COLO829 (cell line): ENCODE measurements at places on chromosomes 4 and X.
A peak's percentile ranks its signal among the peaks of the same experiment; 100 is the strongest.

- no peak for DNase-seq
Observed at GRCh38 chr4:140133576-140133975, 20.4 kb downstream of the MAML3 start.

DNA sequence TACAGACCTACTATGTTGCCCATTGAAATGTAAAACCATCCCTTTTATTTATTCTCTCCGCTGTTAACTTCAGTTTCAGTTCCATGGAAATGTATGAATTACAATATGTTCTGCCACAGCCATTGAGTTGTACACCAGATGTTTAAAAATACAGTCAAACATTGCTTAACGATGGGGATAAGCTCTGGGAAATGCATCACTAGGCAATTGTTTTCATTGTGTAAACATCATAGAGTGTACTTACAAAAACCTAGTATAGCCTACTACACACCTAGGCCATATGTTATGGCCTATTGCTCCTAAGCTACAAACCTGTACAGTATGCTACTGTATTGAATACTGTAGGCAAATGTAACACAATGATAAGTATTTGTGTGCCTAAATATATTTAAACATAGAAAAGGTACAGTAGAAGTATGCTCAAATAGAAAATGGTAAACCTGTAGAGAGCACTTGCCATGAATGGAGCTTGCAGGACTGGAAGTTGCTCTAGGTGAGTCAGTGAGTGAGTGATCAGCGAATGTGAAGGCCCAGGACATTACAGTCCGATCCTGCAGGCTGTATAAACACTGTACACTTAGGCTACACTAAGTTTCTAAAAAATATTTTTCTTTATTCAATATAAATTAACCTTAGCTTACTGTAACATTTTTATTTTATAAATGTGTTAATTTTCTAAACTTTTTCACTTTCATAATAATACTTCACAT, 2.7 kb upstream of the PF4V1 start:
- no peak for DNase-seq

DNA sequence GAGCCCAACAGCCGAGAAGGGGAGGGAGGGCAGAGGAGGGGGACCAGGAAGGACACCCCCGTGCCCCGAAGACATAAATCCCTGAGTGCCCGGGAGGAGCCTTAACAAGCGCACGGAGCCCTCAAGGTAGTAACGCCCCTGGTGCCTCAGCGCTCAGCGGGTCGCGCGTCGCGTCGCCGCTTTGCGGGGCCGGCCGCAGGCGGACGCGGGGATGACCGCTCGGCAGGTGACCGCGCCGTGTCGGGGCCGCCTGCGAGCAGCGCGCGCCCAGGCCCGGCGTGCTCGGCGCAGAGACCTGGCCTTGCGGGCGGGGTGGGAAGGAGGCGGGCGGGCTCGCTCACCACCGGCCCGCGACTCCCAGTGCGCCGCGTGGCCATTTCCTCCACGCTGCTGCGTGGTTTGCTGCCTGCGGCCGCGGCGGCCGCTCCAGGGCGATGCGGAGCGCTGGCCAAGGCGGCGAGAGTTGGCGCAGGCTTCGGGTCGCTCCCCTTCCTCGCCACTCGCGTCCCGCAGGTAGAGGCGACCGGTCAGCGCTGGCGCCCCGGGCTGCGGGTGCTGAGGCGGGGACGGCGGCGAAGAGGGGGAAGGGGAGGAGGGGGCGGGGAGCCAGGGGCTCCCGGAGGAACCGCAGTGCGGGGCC, 632 bp downstream of the CCSER1 start:
- DNase-seq, result no peak

- DNase-seq, result no peak
Observed at GRCh38 chr4:180465364-180465763, 1777.8 kb upstream of the TENM3 start.

GRCh38 chr4:80500613-80501012, 165.1 kb downstream of the CFAP299 start:
- no peak for DNase-seq

- DNase-seq, result no peak
Observed at GRCh38 chrX:123173833-123174232, 10.2 kb upstream of the GRIA3 start.

DNA sequence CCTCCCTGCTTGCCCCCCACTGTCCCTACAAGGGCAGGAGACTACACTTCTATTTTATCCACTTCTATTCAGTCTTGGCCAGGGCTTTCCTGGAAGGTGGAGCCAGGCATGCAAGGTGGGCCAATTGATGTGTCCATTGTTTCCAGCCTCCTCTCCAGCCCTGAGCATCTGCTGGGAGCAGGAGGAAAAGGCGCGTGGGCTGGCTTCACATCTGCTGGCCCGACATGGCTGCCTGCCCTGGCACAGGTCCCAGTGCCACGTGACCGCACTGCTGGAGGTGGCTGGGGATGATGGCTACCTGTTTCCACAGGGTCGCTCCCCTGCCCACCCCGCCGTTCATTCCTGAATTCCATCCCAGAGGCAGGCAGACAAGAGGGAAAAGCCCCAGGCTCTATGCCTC, 247.7 kb downstream of the AFAP1 start:
- no peak for DNase-seq

- no peak for DNase-seq
Observed at GRCh38 chr4:76156635-76157034, 8.4 kb upstream of the NUP54 start.

GRCh38 chr4:178255172-178255571, 812.9 kb upstream of the AGA start:
- no peak for DNase-seq

DNA sequence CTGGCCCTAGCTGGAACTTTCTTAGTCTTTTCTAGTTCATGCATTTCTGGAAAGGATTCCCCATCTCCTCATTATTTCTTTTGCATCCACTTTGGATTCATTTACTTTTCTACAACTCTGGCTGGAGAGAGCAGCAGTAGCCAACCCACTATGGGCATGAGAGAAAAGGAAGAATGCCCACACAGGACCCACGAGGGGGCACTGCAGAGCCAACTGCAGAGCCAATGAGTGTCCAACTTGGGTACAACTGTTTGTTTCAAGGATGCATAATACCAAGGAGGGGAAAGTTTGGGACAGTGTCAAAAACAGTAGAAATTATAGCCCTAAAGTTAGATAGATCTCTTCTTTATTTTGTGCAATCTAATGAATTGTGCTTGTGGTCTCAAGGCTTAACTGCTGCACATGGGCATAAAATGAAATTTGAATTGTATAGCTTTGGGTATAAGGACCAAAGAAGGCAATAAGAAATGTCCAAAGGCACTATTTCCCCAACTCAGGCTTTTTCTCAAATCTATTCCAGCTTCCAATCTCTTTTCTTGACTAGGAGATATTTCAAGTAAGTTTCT, 230.6 kb downstream of the NSUN7 start:
- DNase-seq, result no peak

- DNase-seq, result no peak
Observed at GRCh38 chrX:154327038-154327820, 31.6 kb downstream of the TKTL1 start.

GRCh38 chr4:85928775-85929591, 430.9 kb downstream of the MAPK10 start:
- no peak for DNase-seq

DNA sequence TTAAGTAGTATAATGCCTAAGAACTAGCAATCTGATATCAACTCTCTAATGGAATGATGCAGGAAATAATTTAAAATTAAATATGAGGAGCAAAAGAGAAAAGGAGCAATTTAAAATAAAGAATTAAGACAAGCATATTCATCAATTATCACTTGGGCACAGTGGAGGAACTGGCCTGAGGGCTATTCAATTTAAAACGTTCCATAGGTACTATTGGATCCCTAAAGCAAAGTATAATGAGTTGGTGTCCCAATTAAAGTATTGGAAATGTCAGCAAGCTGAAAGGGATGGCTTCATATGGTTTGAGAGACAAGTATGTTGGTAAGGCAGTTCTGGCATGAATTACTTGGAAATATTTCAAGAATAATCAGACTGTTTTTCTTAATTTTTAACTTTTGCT, 2064.1 kb upstream of the TENM3 start:
- DNase-seq, result no peak

DNA sequence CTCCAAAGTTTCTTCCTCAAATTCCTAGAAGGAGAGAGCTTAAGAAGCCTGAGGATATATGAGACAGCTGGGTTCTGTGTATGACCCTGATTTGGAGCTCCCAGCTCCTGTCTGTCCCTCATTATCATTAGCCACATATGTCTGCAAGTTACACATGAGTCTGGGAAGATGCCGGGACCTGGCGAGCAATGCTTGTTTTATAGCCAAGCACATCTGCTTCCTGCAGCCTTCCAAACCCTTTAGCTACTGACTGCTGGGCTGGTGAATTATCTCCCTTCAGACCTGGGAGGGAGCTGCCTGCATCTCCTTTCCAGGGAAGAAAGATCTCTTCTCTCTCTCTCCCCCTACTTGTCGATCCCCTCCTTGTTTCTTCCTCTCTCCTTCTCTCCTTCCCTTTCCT, 556.7 kb upstream of the BOD1L1 start:
- no peak for DNase-seq

- DNase-seq, result no peak
Observed at GRCh38 chr4:130424211-130424610, 1328.3 kb downstream of the C4orf33 start.

DNA sequence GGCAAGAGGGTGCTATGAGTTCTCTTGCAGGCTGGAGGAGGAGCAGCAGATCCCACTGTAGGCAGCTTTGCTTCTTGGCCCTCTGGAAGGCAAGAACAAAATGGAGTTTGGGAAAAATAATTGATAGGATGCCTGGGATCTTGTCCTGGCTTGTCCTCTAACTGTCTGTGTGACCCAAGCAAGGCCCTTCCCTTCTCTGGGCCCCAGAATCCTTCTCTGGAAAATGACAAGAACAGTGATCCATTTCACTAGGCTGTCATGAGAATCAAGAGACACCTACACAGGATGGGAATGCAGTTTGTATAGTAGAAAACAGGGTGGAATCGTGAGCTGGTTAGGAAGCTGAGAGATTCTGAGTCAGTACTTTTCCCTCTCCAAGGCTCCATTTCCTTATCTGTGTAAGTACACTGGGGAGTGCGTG, 133.3 kb downstream of the PJA1 start:
- DNase-seq, result no peak

- no peak for DNase-seq
Observed at GRCh38 chr4:174080361-174080760, 203.1 kb downstream of the FBXO8 start.

- no peak for DNase-seq
Observed at GRCh38 chr4:53378171-53378482, 686 bp downstream of the FIP1L1 start.

DNA sequence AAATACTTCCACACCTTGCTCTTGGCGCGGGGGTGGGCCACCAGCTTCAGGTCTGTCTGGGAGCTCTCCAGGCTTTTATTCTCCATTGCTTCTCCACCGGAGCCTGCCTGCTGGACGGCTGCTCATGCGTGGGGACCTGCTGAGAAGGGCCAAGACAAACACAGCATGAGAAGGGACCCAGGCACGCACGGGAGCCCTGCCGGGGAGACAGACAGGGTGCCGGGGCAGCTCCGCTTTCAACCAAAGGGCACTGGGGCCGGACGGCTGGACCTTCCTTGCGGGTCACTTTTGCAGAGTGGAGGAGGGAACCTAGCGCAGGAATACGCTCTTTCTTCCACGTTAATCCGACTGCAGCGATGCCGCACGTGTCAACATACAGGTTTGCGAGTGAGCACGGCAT, 10.1 kb downstream of the DHRSX start:
- DNase-seq, result no peak

DNA sequence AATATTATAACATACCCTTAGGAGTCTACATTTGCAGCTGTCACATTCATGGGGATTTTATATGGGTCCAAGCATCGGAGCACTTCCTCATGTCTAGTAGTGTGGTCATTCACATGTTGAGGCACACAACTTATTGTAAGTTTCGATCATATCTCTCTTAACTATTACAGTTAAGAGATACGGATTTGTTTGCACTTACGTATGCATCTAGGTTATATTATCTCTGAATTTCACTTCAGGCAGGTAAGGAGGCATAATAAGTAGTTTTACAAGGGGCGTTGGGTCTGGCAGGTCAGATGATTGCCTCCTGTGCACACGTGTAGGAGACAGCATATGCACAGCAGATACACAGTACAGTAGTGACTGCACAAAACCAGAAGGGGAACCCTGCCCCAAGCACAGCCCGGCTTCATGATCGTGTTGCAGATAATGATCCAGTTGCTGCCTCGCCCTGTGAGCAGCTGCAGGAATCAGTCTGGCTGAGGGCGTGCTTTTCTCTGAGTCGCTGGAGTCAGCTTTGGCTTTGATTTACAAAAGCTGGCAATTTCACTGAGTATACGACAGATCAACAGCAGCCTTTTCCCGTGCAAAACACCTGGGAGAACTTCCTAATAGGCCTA, 302.9 kb upstream of the GATB start:
- DNase-seq, result no peak

GRCh38 chr4:144611850-144612249, 34.1 kb upstream of the HHIP start:
- DNase-seq, result peak; percentile 49

DNA sequence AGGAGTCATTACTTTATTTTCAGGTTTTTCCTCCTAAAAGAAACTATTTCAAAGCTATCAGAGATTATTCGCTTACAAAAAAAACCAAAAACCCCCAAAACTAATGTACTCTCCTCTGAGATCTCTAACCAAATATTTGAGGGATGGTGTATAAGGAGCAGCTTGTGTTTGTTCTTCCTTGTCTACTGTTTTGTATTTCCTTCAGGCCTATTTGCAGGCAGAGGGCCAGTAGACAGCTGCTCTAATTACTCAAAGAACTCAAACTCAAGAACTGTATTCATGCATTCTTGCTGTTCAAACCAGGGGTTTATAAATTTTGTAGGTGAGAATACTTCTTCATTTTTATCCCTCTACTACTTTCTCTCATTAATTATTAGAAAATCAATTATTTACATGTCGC, 51.3 kb downstream of the SH3RF1 start:
- DNase-seq, result no peak

GRCh38 chr4:80732010-80732409, 298.5 kb upstream of the BMP3 start:
- no peak for DNase-seq

DNA sequence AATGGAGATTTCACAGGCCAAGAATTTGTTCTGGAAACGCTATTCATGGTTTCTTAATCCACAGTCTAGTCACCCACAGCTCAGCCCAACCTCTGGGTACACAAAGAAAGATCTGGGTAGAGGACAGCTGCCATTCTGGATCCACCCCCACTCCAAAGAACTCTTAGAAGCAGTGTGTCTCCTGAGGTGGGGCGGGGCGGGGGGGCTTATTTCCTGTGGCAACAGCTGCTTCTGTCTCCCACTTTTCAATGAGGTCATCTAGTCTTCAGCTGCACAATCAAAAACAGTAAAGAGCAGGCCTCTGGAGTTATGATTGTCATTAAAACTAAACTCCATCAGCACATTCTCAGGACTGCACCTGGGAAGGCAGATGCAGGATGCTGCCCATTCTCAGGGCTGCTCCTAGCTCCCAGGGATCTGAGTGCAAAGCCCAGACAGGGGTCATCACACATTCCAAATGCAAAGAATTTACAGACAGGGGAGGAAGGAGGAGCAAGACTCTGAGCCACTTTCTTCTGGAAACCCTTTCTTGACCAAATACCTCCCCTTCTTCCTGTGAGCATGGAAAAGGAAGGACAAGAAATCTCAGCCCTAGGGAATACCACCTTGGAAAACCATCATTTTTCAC, 207.3 kb downstream of the HS6ST2 start:
- no peak for DNase-seq

- no peak for DNase-seq
Observed at GRCh38 chrX:42020225-42020624, 96.9 kb upstream of the CASK start.
